ENCODE measurements at places on chromosomes 11 and 22. TPM values are rescaled to one million over a fixed set of nuclear protein-coding genes. Genes with fewer than 3 reads are reported as not detected.

The CRYBB2 gene
- 0.31 TPM for polyA plus RNA-seq

The WNT7B gene
- polyA plus RNA-seq, result 0.24 TPM

The CHST1 gene
- polyA plus RNA-seq, result 1.6 TPM

The AP5B1 gene
- polyA plus RNA-seq, result 10.3 TPM

GRCh38 chr22:19880786-19881569 lies 26.3 kb upstream of the GNB1L start:
- DNase-seq, result peak; percentile 82
